Memory B cell (primary cell): ENCODE measurements at places on chromosomes 1 and 21.
A peak's percentile ranks its signal among the peaks of the same experiment; 100 is the strongest.

- DNase-seq, result no peak
These were observed 6.6 kb upstream of the TTC22 start for GRCh38 chr1:54807756-54808155.

DNA sequence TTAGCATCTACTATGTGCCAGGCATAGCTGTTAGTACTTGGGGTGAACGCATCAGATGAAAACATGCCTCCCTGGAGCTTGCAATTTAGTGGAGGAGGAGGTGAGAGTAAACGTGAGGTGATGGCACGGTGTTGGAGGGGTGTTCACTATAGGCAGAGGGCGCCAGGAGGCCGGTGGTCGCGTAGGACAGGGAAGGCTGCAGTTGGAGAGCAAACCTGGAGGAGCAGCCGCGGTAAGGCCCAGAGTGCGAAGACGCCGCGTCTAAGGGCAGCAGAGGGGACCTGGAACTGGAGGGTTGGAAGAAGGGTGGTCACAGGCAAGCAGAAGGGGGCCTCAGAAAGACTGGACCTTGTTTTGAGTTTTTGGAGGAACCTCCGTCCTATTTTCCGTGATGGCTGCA lies 30.2 kb upstream of the TRIM17 start:
- no peak for DNase-seq

- DNase-seq, result no peak
These were observed 140.5 kb downstream of the SLC44A5 start for GRCh38 chr1:75470448-75470847.

DNA sequence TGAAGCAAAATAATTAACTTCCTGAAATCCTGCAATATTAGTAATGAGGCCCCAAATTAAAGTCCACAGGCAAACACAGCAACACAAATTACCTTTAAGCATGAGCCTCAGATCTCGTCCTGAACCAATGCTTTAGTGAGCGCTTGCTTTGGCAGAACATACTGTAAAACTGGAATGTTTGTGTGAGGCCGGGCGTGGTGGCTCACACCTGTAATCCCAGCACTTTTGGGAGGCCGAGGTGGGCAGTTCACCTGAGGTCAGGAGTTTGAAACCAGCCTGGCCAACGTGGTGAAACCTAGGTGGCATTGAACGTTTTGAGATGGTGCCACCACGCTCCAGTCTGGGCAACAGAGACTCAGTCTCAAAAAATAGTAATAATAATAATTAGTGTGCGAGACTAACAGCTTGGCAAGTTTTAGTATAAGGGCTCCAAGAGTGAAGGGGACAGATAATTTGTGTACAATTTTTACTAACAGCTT lies 17.8 kb downstream of the SFPQ start:
- no peak for DNase-seq

- no peak for DNase-seq
These were observed 1512.7 kb upstream of the TPTE start for GRCh38 chr21:9008636-9009035.

GRCh38 chr1:175129182-175129581 lies 61.5 kb downstream of the TNN start:
- DNase-seq, result no peak

DNA sequence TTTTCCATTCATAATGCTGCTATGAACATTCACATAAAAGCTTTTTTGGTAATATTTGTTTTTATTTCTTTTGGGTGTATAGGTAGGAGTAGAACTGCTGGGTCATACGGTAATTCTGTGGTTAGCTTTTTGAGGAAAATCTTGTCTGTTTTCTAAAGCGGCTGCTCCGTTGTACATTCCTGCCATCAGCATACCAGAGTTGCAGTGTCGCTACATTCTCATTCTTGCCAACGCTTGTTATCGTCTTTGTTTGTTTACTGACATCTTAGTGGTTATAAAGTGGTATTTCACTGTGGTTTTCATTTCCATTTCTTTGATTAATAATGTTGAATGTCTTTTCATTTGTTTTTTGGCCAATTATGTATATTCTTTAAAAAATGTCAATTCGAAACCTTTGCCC lies 469.8 kb upstream of the ZP4 start:
- DNase-seq, result no peak

GRCh38 chr1:39410915-39411436 lies 80.5 kb upstream of the BMP8A start:
- peak; percentile 51 for DNase-seq

DNA sequence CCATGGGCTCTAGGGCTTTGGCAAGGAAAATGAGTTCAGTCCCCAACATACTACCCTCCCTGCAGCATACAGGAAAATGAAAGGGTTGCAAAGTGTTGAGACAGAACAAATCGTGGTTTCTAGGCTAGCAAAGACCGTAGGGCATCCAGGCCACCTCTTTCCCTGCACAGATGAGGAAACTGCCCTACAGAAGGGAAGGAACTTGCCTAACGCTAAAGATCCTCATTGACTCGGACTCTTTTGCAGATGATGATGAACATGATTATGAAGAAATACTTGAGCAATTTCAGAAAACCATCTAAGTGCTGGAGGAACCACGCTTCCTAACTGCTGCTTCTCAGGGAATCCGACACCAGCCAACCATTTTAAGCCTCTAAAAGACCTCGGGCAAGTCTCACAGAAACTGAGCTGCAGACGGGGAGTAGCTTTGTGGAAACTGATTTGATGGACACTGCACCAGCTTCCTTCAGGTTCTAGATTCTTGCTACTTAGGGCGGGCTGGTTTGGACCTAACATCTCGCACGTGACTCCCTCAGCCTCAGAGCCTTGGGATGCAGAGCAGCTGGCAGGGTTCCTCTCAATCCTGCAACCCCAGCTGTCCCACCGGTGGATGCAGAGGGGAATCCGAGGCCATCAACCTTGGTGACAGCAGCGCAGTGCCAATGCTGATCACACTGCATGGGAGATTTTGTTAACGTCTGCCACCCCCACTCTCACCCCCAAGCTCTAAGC lies 13.4 kb downstream of the THEMIS2 start:
- DNase-seq, result no peak

GRCh38 chr1:230008721-230009120 lies 58.3 kb upstream of the GALNT2 start:
- no peak for DNase-seq

DNA sequence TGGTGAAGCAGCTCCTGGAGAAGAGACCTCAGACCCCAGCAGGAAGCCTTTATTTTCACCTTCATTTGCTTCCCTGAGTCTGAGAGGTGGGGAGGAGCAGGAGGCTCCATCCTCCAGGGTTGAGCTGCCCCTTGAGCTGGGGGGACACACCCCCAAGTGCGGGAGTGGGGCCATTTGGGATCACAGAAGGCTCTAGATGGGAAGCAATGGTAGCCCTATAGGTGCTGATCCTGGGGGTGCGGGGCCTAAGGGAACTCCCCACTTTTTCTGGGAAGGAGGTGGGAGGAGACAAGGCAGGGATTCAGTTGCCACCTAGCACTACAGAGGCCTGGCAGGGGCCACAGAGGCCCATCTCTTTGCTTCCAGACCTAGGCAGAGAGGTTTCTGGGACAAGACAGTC lies 247.9 kb upstream of the CSF3R start:
- no peak for DNase-seq

- DNase-seq, result no peak
These were observed 546.4 kb downstream of the OMA1 start for GRCh38 chr1:58000116-58000515.

DNA sequence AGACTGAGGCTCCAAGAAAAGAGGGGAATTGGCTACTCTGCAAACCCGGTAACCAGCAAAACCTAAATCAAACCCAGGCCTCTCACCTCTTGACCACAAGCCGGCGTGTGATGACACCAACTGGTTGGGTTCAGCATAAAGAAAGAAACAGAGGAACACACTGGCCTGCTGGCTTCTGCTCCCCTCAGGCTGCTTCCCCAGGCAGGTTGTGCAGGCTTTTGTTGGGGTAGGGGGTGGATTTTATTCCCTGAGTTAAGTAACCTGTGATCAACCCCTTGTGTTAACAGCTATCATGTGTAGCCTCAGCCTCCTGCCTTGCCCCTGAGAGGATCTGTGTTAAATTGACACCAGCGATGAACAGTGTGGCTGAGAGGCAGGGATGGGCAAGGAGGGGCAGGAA lies 111.6 kb upstream of the ZBTB40 start:
- DNase-seq, result no peak

GRCh38 chr21:44822484-44823178 lies 4.8 kb upstream of the SUMO3 start:
- no peak for DNase-seq

DNA sequence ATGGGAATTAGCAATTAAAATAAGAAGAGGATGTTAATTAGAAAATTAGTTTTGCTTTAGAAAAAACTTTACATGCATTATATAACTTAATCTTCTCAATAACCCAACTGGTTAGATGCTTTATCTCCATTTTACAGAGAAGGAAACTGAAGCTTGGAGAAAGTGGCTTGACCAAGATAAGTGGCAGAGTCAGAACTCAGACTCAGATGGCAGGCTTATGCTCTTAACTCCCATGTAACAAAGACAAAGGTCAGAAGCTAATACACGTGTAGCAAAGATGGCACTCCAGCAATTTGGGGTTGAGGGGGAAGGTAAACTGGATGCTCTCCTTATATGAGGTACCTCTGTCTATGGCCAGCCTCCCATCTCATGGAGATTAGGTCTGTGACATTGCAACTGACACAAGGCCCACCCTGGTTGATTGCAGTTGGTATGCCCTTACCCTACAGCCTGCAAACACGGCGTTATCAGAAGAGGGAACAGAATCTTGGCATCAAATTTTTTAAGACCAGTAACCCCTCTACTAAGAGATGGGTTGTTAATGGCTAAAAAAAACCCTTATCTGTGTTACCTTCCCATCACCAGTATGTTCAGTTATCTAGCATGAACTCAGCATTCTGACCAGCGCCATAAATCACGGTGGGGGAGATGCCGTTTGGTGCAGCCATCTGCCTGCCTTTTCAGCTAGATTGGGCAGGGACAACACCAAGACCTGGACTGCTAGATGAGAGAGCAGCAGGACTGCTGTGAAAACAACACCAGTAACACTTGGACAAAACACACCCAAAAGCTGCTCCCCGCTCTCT lies 97.0 kb downstream of the UBR4 start:
- DNase-seq, result no peak

GRCh38 chr21:14864211-14865021 lies 200.4 kb downstream of the NRIP1 start:
- no peak for DNase-seq
